T-helper 2 cell (primary cell): ENCODE measurements at places on chromosomes 11 and 22.

DNA sequence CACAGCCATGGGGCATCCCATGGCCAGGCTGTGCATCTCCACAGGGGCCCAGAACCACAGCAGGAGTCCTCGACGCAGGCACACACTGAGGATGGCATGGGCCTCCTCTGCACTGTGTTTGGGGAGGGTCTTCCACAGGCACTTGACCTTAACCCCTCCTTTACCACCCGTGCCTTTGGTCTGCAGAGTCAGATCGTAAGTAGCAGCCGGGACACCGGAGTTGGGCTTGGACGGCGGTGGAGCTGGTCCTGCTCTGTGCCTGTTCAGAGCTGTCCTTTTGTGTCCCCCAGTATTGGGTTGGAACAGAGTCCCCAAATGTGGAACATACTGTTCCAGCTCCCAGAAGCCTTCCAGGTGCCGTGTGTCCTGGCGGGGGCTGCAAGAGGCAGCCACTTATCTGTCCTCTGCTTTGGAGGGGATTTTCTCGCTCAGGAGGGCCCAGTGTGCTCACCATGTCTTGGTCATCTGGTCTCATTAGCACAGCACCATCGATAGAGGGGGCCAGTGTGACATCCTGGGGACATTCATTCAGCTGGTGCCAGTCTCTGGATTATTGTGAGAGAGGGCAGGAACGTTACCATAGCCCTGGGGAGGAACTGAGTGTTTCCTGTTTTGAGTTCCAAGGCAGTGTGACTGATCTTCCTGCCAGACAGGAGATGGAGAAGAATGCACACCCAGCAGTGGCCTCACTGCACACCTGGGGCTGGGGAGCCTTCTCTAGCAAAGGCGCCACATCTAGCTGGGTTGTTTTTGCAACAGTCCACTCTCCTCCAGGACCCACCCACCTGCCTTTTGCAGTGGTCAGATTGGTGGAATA, 12.4 kb downstream of the CRELD2 start:
- DNase-seq, result no peak

DNA sequence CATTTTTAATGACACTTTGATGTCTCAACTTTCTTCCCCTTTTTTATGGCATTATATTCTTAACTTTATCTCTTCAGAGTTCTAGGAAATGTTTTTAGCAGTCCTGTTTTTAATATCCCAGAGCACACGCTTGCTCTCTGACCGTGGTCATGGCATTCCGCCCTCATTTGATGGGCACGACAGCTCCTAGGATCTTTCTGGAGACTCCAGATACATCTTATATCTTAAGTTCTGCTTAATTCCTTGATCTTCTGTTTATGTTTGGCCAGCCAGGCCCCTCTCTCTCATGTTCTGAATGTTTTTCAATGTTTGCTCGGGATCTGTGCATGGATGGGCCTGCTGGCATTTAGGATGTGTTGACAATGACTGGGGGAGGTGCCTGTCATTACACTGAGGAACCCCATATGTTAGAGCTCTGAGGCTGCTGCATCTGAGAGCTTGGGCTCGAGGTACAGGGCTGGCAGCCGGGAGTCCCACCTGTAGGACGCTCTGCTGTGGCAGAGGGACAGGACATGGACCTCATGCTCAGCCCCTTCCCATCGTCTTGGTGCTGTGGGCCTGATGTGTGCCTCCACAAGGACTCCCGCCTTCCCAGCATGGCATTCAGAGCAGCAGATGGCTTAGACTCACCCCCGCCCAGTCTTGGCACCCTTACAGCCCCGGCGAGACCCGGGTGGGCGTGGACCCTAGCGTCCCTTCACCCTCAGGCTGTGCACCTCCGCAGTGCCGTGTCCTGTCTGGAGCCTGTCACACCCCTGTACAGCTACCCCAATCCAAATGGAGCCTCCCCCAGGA, 75.0 kb downstream of the CDKN1C start:
- DNase-seq, result no peak

- no peak for DNase-seq
Observed at GRCh38 chr11:41399323-41399722, 60.1 kb downstream of the LRRC4C start.

DNA sequence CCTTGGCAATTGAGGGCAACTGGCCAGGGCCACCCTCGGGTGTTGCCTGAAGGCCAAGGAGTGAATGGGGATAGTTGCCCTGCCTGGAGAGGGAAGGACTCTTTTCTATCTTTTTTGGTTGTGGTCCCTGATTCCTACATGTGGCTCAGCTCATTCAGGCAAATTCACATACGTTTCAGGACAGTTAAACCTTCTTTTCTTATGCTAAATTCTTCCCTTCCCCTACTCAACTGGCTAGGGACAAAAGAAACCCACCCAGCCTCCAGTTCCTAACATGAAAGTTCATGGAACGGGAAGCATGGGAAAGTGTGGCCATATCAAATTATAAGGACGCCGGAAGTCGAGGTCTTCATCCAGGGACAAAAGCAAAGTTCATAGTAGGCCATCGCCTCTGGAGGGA, 26.3 kb upstream of the APLNR start:
- DNase-seq, result no peak

DNA sequence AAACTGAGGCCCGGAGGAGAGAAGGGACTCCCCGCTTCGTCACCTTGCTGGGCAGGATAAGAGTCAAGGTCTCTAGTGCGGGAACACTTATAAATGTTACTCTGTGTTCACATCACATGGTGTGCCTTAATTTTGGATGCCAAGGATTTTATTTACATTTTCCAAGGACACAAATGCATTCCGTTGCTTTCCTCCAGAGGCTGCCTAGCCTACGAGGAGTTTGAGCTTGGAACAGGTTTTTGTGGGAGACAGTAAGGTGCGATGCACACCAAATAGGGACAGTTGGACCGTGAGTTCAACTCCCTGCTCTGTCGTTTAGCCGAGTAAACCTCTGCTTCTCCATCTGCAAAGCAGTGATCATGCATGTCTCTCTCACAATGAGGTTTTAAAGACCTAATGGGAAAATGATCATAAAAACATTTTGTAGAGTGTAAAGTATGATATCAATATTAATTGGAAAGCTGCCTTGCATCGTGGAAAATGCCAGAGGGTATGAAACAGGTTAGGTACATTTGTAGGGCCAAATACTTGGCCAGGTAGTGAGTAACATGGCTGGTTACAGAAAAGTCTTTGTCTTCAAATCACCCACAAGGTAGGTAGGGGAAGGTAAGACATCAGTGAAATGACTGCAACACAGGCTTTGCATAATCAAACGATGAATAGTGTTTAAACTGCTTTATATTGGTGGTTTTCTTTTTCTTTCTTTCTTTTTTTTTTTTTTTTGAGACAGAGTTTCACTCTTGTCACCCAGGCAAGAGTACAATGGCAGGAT, 61.8 kb downstream of the ST3GAL4 start:
- DNase-seq, result no peak

DNA sequence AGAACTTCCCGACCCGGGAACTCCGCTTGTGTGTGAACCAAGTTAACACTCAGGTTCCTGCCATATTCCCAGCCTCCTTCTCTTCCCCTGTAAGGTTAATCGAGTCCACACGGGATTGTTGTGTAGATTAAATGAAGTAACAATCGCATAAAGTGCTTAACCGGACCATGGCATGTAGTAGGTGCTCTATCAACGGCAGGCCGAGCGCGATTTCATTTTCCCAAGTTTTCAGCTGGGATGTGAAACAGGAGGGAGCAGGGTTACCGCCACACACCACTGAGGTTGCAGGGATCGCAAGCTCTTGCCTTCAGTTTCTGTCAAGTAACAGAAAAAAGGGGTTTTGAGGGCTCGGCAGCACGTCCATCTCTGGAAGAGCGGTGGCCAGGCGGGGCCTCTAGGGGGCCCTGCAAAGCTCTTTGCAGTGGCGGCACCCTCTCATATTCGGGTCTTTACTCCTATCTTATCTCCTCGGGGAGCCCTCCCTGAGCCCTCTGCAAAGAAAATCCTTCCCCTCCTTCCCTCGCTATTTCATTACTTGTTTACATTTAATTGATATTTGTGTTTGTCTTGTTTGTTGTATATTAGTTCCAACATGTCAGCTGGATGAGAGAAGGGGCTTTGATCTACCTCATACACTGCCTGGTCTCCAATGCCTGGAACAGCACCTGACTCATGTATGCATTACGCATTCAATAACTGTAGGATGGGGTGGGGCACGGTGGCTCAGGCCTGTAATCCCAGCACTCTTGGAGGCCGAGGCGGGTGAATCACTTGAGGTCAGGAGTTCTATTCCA, 816 bp upstream of the PLEKHA7 start:
- DNase-seq, result no peak

- DNase-seq, result no peak
Observed at GRCh38 chr22:49969751-49970527, 9.4 kb downstream of the PIM3 start.

GRCh38 chr11:115643549-115644270, 139.5 kb upstream of the CADM1 start:
- DNase-seq, result no peak

- DNase-seq, result no peak
Observed at GRCh38 chr22:27711012-27711411, 90.5 kb downstream of the MN1 start.

DNA sequence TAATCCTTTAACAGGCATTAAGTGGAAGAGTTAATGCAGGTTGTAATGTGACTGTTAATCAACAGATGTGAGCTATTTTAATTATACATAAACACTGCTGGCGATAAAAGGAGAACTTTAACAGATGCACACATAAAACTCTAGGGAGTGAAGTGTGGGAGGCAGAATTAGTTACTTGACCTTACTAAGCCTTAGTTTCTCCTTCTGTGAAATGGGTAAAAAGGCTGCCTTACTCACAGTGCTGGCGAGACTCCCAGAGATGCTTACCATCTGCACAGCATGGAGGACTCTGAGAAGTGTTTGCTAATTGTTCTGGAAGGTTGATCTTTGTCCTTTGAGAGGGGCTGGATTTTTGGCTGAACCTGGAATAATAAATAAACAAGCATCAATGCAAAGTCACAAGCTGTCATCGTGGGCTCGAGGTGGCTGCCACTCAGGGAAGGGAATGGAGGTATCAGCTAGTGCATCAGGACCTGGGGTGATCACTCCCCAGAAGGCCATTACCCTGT, 58.6 kb upstream of the MPEG1 start:
- no peak for DNase-seq

DNA sequence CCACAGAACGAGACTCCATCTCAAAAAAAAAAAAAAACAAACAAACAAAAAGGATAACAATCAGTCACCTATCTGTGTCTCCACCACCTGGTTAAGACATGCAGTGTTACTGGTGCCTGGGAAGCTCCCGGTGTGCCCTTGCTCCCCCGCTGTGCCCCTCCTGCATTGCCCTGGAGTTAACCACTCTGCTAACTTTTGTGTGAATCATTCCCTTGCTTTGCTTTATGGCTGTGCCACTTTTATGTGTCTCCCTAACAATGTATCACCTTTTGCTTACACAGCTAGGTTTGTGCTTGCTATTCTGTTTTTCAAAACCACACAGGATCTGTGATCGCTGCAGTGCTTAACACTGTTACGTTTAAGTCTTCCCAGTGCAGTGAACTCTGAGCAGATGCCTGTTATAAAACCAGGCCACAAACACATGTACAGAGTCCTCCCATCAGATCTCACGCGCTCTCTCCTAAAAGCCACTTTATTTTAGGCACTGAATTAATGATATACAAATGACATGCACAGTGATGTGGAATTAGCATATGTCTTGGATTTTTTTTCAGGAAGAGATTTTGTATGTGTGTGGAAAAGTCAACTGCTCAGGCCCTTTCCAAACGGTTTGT, 69.9 kb downstream of the BUD13 start:
- no peak for DNase-seq

- no peak for DNase-seq
Observed at GRCh38 chr22:45207533-45207932, 33.2 kb downstream of the KIAA0930 start.

- no peak for DNase-seq
Observed at GRCh38 chr11:113614097-113614496, 92.0 kb downstream of the TMPRSS5 start.

GRCh38 chr11:83641511-83641910, 355.3 kb upstream of the CCDC90B start:
- DNase-seq, result no peak
